ENCODE measurements at places on chromosomes 12 and 14. TPM values are rescaled to one million over a fixed set of nuclear protein-coding genes. Genes with fewer than 3 reads are reported as not detected.

SERPINA3 gene
- not detected for total RNA-seq

SCNN1A gene
- 1.2 TPM for total RNA-seq

RILPL1 gene
- total RNA-seq: 13.8 TPM

CCDC91 gene
- total RNA-seq: 24.8 TPM

RPGRIP1 gene
- total RNA-seq: 3.4 TPM

KRT72 gene
- total RNA-seq: not detected

HOXC12 gene
- total RNA-seq: not detected

ZNF10 gene
- total RNA-seq: 27.8 TPM

GRCh38 chr12:115337693-115338543 lies 653.9 kb upstream of the TBX3 start:
- no peak for DNase-seq

DNA sequence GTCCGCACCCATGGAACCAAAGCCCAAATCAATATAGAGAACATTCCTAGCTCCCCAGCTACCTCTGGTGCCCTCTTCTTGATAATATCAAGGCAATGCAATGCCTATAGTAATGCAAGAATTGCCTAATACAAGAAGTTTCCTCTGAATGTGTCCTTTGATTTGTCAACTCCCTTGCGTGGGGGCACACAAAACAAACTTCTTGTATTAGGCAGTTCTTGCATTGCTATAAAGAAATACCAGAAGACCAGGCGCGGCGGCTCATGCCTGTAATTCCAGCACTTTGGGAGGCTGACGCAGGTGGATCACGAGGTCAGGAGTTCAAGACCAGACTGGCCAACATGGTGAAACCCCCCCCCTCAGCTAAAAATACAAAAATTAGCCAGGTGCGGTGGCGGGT lies 10.4 kb upstream of the ITPK1 start:
- no peak for DNase-seq

DNA sequence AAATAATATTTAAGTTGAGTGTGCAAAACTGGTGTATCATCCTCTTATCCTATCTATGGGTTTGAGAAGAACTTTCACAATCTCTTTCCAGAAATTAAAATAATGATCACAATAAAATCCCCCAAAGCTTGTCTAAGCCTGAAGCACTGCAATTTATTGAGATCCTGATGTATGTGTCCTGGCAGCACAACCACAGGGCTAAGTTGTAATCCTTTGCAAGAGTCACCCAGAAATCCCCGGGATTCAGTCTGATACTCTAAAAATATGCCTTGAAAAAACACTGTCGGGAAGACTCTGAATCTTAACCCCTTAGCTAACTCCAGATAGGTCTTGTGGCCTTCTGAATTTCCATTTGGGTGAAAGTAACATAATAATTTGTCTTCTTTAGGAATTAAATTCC lies 40.3 kb upstream of the STXBP6 start:
- DNase-seq: no peak

DNA sequence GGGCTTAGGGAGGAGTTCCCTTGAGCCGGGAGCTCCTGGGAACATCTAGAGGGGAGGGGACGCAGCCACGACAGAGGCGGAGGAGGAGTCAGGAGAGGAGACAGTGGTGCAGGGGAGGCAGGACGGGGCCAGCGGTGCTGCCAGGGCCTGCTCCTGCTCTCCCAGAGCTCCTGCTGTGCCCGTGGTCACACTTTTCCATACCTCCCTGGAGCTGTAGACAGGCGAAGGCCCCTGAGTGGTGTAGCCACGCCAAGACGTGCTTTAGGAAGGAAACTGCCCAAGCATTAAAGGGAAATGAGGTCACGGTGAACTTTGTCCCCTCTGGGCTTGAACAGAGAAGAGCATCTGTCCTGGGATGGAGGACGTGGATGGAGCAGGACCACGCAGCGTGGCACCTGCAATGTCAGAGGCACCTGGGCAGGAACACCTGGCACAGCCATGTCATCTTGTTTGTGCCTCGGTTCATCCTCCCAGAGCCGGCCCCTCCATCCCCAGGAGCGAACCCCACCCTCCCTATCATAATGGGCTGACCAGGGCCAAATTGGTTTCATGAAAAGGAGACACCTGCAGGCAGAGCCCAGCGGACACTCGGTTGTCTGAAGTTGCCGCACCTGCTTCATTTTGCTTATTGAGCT lies 239.5 kb upstream of the SFSWAP start:
- peak; percentile 32 for DNase-seq

- DNase-seq: peak; percentile 10
Observed at GRCh38 chr12:62865937-62866336, 69.0 kb downstream of the PPM1H start.

DNA sequence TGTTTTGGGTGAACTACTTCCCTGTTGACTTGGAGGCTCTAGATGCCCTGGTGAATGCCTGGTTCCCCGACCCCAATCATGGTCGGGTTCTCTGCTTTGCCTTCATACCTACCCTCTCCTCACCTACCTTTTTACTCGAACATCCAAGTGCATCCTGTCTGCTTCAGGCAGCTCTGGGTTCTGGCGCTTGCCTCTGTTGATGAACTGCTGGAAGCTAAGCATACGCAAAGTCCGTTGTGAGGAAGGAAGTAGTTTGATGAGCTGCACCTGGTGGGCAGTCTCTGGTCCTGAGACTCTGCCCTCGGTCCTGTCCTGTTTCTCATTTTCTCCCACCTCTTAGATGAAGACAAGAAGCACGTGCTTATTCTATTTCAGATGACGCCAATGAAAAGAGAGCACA lies 13.6 kb downstream of the KCNH3 start:
- DNase-seq: no peak

DNA sequence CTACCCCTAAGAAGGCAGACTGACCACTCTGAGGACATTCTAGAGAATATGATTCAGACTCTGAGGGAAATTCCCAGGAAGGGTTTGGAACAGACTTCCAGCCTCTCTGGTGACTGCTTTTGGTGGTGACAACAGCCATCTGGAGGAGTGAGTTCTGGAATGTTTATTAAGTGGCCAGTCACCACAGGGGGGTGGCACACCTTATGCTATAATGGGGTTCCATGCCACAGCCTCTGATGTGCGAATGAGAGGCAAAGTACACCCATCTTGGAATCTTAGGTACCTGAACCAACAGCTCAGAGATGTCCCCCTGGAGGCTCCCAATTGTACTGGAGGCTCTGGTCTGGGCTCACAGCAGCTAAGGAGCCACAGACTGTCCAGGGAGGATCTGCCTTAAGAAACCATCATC lies 9.5 kb upstream of the TINF2 start:
- no peak for DNase-seq

DNA sequence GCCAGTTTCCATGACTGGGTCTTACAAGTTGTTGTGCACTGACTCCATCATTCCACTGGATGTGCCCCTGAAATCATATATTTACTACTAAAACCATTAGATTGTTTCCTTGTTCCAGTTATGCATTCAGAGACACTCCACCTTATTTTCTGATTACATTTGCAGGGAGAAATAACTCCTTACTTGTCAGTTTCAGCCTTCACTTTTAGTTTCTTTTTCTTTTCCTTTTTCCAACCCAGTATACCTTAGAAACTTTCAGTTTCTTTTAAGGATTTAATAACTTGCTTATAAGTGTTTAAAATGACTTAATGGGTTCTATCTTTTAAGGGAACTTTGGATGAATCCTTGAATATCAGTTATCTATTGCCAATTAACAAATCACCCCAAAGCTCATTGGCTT lies 39.9 kb downstream of the MRPL42 start:
- DNase-seq: no peak

GRCh38 chr14:55071870-55072640 lies 20.6 kb downstream of the MAPK1IP1L start:
- no peak for DNase-seq

- DNase-seq: no peak
Observed at GRCh38 chr12:85558684-85559083, 277.5 kb downstream of the RASSF9 start.

- DNase-seq: no peak
Observed at GRCh38 chr14:79318371-79318770, 892.9 kb downstream of the DIO2 start.

DNA sequence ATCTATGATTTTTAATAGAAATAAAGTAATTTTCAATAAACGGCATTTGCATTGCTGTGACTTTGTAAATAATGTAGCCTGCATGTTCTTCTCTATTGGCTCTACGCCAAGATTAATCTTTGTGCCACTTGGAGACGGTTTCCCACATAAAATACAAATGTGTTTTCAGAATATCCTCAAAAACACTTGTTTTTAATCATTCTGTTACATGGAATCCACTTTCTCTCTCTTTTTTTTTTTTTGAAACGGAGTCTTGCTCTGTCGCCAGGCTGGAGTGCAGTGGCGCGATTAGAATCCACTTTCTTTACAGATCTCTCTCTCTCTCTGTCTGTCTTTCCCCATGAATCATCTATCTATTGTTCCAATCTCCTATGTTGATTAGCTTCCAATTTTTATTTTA lies 22.8 kb upstream of the SSPN start:
- DNase-seq: no peak

DNA sequence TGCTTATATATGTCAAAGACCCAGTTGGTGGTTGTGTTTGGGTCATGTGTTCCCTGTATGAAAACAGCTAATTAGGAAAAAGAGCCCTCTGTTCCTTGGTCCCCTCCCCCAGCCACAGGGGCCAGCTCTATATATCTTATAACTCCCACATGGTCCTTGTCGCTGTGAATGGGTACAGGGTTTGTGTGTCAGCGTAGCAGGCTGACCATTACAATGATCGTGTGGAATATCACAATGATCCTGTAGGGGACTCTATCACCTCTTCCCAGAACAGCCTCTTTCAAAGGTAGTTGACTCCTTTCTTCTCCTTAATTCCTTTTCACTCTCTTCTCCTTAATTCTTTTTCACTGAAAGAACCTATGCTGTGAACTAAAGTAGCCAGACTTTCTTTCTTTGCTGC lies 51.6 kb upstream of the RIC8B start:
- peak; percentile 76 for DNase-seq

GRCh38 chr12:40970320-40970907 lies 217.7 kb upstream of the PDZRN4 start:
- peak; percentile 26 for DNase-seq

DNA sequence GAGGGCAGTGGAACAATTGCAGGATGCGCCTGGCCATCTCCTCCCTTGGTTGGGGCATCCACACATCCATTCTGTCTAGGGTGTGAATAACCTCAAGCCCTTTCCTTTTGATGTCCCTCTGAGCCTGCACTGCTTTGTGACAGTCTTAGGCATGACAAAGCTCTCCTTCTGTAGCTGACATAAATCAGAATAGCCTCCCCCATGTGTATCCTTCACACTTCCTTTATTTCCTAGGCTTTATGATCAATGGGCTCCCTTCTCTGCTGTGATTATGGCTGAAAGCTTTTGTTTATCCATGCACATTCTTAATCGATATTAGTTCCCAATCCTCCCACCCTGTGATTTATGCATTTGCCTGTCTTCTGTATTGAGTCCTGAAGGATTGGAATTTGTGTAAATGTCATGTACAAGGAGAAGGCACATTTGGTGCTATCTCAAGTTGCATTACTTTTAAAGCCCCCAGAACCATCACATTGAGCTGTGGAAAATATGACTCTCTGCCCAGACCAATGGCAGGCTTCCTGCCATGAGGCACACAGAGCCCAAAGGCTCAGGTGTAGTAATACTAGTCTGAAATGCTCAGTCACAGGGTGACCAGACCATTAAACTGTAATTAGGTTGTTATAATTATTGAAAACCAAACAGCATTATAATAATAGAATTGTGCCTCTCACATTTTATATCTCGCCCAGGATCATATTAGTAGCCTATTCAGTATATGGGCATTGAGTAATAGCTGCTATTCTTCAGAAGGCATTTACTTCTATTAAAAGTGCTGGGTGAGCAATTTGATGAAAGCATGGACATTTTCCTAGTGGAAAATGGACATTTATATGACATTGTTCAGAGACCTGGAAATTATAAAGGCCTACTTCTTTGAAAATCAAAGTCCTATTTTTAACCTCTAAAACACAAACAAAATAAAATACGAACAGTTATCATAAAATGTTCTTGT lies 14.0 kb downstream of the EMP1 start:
- peak; percentile 14 for DNase-seq

GRCh38 chr14:91496790-91497189 lies 13.3 kb downstream of the PPP4R3A start:
- DNase-seq: no peak

GRCh38 chr12:6340032-6340638 lies 1.7 kb downstream of the TNFRSF1A start:
- DNase-seq: no peak

- DNase-seq: no peak
Observed at GRCh38 chr12:28050606-28051005, 78.1 kb upstream of the PTHLH start.

GRCh38 chr12:42652048-42652447 lies 62.5 kb upstream of the PRICKLE1 start:
- no peak for DNase-seq

DNA sequence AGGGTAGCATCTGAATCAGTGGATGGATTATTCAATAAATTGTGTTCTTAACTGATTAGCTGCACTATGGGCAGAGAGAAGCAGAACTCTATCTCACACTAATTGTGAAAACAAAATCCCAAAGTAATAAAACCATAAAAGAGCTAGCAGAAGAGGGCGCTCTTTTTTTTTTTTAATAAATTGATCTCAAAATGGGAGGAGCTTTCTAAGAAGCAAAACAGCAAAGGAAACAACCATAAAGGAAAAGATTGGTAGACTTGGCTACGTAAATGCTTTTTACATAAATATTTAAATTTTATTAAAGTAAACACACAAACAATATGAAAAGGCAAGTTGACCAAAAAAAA lies 1.5 kb upstream of the TM7SF3 start:
- DNase-seq: no peak

DNA sequence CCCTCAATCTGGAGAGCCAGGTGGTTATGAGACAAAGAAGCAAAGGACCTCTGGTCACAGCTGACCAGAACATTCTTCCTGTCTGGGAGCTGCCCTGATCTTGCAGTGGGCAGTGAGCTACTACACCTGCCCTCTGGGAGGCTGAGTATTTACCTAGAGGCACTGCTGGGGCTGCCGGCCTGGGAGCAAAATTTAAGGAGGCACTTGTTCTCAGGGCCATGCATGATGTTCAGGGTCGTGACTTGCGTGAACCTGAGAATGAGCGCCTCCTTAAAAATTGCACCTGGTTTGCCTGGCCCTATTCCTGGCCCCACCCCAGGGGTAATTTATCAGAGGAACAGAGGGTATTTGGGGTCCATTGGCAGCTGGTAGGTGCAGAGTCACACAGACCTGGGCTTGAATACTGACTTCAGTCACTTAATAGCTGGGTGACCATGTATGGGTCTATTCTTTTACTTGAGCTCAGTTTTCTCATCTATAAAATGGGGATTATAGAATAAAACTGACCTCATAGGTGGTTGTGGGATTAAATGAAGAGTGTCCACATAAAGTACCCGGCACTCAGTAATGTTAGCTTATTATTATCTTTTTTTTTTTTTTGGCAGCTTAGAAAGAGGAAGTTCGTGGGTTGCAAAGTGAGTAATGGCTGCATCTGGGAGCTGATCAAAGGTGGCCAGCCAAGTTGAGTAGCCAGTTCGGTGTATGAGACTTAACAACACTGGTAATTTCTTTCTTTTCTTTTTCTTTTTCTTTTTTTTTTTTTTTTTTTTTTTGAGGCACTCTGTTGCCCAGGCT lies 107.4 kb upstream of the MED13L start:
- no peak for DNase-seq

DNA sequence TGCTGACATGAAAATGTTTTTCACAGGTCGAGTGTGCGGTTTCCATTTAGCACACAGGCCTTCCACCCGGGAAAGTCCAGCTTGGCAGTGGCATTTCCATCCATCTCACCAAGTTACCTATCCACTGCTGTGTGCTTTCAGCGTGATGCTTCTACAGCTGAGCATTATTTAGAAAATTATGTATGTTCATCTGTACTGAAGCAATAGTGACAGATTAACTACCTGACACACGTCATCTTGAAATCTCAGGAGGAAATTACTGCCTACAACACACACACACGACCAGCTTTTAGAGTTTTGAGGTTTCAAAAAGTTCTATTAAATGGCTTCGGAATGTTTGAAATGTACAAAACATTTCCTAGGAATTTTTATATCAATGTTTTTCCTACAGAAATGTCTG lies 39.4 kb downstream of the IFNG-AS1 start:
- DNase-seq: no peak
